Breast epithelium (tissue), 4 donors: ENCODE measurements at places on chromosomes 2 and 18. TPM values are rescaled to one million over a fixed set of nuclear protein-coding genes. Genes with fewer than 3 reads are reported as not detected.
A peak's percentile ranks its signal among the peaks of the same experiment; 100 is the strongest.

DNA sequence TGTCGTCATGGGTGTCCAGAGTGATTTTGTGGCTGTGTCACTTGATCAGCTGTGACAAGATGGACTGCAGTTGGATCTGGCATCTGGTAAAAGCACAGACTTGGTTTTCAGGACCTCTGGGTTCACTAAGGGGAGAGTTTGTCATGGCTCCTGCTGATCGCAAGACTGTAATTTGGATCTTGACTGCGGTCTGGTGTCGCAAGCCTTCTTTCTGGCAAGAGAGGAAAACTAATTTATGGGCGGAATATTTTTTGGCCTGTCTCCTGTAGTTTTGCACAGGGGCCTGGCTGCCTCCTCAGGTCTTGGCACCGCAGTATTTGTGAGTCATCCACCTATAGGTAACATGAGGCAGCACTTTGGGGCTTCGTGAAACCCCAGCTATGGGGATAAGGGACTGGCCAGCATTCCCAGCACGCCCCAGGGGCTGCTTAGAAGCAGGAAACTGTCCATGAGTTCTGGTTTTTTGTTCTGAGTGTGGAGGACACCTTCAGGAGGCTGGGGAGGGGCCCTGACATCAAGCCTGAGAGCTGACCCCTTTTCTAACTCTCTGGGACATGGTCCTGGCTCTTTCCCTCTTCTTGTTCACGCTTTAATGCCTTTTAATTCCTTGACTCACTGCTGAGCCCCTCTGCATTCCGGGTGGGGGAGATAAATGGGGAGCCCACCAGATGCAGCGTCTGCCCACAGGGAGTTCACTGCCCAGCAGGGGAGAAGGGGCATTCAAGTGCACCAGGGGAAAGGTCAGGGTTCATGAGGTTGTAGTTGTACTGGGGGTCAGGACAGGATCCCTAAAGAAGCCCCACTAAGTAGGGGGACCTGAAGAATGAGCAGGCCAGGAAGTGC is 12.2 kb downstream of the SH3BP4 start:
- no peaks in the 10 kb centered on the region for H3K4me1 ChIP-seq
- no peaks in the 10 kb centered on the region for H3K36me3 ChIP-seq
- no peak overlapping the region for H3K4me3 ChIP-seq
- no peaks in the 10 kb centered on the region for H3K27me3 ChIP-seq
- peak; percentile 74 for DNase-seq
- peak overlapping the region; percentile 70 for H3K27ac ChIP-seq

GRCh38 chr2:176091329-176092258 is 927 bp upstream of the HOXD13 start:
- H3K4me3 ChIP-seq = no peak overlapping the region
- no peaks in the 10 kb centered on the region for H3K36me3 ChIP-seq
- peaks cover 5% of the 10 kb centered on the region for H3K4me1 ChIP-seq
- DNase-seq = no peak
- no peak overlapping the region for H3K27ac ChIP-seq
- H3K27me3 ChIP-seq = peaks cover 12% of the 10 kb centered on the region

GRCh38 chr2:40210344-40210967 is 241.4 kb downstream of the SLC8A1 start:
- no peak for DNase-seq
- no peaks in the 10 kb centered on the region for H3K36me3 ChIP-seq
- H3K27me3 ChIP-seq = no peaks in the 10 kb centered on the region
- no peaks in the 10 kb centered on the region for H3K4me1 ChIP-seq

GRCh38 chr2:219967247-219968245 is 340.1 kb downstream of the SLC4A3 start:
- H3K27ac ChIP-seq = no peak overlapping the region
- no peaks in the 10 kb centered on the region for H3K36me3 ChIP-seq
- no peak for DNase-seq
- no peaks in the 10 kb centered on the region for H3K27me3 ChIP-seq

- DNase-seq = no peak
- H3K36me3 ChIP-seq = no peaks in the 10 kb centered on the region
- no peaks in the 10 kb centered on the region for H3K27me3 ChIP-seq
- H3K4me1 ChIP-seq = no peaks in the 10 kb centered on the region
- no peak overlapping the region for H3K27ac ChIP-seq
Observed at GRCh38 chr18:46771141-46771540, 14.3 kb upstream of the ST8SIA5 start.

DNA sequence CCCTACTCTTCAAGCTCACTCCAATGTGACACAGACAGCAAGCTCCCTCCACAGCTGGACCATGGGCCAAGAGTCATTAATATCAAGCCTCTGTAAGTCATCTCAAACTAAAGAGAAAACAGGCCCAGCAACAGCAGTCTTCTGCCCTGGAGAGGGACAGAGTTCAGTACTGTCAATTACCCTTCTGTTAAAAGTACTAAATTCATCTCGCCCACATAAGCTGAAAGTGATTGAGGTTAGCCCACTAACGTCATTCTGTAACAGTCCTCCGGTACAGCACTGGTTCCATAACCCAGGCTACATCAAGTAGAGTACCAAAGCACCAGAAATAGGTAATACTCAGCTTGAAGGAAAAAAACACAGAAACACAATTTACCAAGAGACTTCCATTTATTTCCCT is 25.9 kb downstream of the THADA start:
- H3K4me3 ChIP-seq = no peak overlapping the region
- no peaks in the 10 kb centered on the region for H3K4me1 ChIP-seq
- no peaks in the 10 kb centered on the region for H3K27me3 ChIP-seq
- H3K27ac ChIP-seq = no peak overlapping the region
- no peak for DNase-seq

DNA sequence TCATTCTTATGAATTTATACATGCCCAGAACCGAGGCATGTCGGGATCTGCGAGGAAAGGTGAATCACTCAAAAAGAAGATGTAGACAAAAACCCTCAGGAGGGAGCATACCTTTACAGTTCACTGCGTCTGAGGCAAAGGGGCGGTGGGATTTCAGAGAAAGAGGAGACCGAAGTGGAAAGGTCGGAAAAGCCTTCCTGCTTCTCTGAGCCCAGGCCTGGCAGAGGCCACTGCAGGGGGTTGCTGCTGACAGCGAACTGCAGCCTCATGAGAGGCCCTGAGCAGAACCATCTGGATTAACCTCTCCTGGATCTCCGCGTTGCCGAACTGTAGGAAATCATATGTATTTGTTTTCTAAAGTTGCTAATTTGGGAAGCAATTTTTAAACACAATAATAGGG is 713.1 kb upstream of the SOX11 start:
- DNase-seq = no peak
- no peaks in the 10 kb centered on the region for H3K27me3 ChIP-seq
- H3K27ac ChIP-seq = no peak overlapping the region
- no peak overlapping the region for H3K4me3 ChIP-seq
- no peaks in the 10 kb centered on the region for H3K36me3 ChIP-seq

DNA sequence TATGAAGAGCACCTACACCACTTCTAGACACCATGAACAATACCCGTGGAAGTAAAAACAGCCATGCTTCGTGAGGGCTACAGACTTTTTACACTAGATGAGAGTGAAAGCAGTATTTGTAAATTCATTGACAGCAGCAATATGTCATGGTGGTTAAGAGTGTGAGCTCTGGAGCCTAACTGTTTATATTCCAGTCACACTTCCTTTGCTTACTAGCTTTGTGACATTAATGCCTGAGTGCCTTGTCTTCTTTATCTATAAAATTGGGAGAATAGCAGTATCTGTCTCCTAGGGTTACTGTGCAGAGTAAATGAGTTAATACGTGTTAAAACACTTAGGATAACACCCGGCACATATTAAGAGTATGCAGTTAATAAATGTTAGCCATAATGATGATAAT is 33.8 kb upstream of the RPRM start:
- H3K27me3 ChIP-seq = no peaks in the 10 kb centered on the region
- H3K4me3 ChIP-seq = no peak overlapping the region
- H3K27ac ChIP-seq = no peak overlapping the region
- H3K36me3 ChIP-seq = no peaks in the 10 kb centered on the region

DNA sequence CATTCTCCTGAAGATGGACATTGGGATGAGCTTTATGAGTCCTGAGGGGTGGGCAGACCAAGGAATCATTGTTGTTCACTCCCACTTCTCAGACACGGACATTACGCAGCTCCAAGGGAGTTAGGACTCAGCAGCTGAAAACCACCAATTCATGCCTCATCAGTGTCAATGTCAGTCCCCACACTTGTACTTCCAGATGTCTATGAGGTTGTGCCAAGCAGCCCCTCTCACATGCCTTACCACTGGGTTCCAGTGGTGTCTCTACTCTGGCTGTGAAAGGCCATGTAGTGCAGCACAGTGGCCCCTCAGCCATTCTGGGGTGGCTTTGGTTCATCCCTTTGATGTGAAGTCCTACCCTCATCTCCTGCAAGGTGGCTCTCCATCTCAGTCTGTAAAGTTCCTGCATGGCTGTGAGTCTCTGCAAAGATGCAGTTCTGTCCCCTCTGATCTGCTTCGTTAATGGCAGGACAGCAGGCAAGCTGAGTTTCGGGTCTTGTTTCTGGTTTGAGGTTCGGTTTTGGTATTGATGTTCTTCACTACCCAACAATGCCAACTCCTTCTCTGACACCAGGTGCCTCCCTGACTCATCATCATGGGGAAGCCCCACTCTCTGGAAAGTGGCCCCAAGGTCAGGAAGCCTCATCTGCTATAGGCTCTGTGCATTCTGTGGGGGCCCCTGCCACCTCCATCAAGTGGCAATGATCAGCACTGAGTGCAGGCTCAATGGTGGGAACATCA is 14.0 kb upstream of the COL6A3 start:
- H3K4me1 ChIP-seq = peaks cover 4% of the 10 kb centered on the region
- no peak for DNase-seq
- no peaks in the 10 kb centered on the region for H3K27me3 ChIP-seq
- H3K27ac ChIP-seq = no peak overlapping the region
- no peaks in the 10 kb centered on the region for H3K36me3 ChIP-seq

GRCh38 chr2:41540272-41540998 is 507.4 kb upstream of the PKDCC start:
- no peaks in the 10 kb centered on the region for H3K4me1 ChIP-seq
- no peaks in the 10 kb centered on the region for H3K27me3 ChIP-seq
- no peak overlapping the region for H3K4me3 ChIP-seq
- H3K36me3 ChIP-seq = no peaks in the 10 kb centered on the region
- no peak for DNase-seq

DNA sequence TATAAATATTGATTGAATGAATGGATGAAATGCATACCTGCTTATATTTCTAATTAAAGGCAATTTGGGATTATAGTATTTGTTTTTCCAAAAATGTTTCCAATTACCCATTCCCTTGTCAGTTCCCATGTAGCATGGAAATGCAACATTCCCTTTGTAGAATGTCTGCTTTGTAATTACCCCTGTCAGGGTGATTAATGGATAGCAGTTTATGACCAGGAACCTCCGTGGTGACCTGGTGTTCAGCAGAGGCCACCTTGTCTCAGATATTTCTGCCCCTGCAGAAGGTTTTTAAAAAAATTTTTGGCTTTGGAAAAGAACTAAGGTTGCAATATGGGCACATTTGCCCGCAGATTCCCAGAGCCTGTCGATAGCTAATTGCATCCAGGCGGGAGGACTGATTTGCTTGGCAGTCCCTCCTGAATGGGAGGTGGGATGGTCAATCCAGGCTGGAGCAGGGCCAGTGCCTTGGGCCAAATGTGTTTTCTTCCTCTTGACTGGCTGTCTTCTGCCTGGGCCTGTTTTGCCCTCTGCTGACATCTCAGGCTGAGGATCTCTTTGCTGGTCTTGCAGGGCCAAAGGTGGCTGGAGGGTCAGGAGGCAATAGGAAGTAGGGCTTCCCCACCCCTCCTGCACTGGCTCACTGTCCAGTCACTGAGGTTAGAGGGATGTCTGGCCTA is 82.1 kb downstream of the TMEM182 start:
- no peaks in the 10 kb centered on the region for H3K27me3 ChIP-seq
- H3K36me3 ChIP-seq = no peaks in the 10 kb centered on the region
- DNase-seq = no peak
- H3K4me1 ChIP-seq = no peaks in the 10 kb centered on the region

DNA sequence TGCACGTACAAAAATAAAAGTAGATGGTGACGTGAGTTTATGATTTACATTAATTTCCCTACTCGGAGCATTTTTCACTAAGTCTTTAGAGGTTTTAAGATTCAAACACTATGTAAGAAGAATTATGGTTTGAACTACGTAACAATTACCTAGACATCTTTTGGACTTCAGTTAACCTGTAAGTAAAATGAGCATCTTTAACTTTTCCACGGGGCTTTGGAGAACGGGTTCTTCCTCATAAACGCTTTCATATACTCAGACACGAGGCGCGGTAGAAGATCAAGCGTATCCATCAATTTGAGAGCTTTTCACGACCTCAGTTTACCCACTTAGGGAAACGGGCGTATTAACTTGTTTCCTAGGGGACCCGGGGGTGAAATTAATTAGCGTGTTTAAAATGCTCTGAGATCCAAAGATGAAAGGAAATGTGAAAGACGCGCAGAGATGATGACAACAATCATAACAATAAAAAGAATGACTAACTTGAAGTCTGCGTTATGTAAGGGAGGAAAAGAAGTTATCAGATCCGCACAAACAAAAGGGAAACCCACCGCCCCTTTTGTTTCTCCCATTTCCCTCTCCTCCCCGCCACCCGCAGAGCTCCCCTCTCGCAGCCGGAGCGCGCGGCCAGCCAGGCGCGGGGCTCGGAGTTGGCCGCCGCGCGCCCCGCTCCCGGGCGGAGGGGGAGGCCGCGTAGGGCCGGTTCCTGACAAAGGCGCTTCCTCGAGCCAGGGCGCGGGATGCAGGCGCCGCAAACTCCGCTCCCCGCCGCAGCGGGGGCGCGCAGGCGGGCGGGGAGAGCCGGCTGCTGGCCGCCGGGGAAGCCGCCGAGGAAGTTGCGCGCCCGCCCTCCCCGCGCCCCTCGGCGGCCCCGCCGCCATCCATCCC is 807 bp downstream of the PELI1 start:
- peaks cover 4% of the 10 kb centered on the region for H3K4me1 ChIP-seq
- H3K27ac ChIP-seq = peak overlapping the region; percentile 99
- H3K27me3 ChIP-seq = no peaks in the 10 kb centered on the region
- no peak for DNase-seq
- no peaks in the 10 kb centered on the region for H3K36me3 ChIP-seq
- peak overlapping the region; percentile 93 for H3K4me3 ChIP-seq

DNA sequence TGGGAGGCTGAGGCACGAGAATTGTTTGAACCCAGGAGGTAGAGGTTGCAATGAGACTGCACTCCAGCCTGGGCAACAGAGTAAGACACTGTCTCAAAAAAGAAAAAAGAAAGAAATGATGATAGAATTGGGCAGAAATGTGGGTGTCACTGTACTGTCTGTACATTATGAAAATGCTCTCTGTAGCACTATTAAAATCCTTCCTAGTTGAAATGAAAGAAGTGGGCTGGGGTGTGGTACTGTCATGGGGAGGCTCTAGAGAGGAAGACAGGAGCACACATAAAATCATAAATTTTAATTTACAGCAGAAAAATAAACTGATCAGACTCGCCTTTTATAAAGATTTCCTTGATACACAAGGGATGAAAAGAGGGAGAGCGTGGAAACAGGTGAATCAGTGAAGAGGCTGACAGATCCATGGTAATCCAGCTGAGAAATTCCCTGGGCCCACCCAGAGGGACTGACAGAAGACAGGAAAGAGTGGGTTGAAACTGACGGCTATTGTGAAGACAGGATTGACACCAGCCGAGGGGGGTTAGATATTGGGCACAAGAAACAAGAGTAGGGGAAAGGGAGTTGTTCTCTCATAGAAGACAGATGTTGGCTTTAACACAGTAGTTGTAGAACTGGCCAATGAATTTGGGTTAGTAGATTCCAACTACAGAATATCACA is 96.4 kb upstream of the ATL2 start:
- no peaks in the 10 kb centered on the region for H3K27me3 ChIP-seq
- DNase-seq = no peak
- no peak overlapping the region for H3K4me3 ChIP-seq
- no peak overlapping the region for H3K27ac ChIP-seq
- H3K36me3 ChIP-seq = no peaks in the 10 kb centered on the region

KCNG2 gene
- total RNA-seq = 1.6 TPM

RAB17 gene
- total RNA-seq = not detected

EIF2AK2 gene
- 23.5 TPM for total RNA-seq

PLCD4 gene
- 8.0 TPM for total RNA-seq

TANC1 gene
- 18.9 TPM for total RNA-seq

GPR155 gene
- total RNA-seq = 7.2 TPM
